ENCODE measurements at places on chromosomes 2 and 18. TPM values are rescaled to one million over a fixed set of nuclear protein-coding genes. Genes with fewer than 3 reads are reported as not detected.

Gene TMEM169
- 2.6 TPM for total RNA-seq

Gene CCDC74B
- 1.1 TPM for total RNA-seq

Gene SERPINB4
- not detected for total RNA-seq

- no peaks in the 10 kb centered on the region for H3K4me1 ChIP-seq
- H3K27me3 ChIP-seq: no peaks in the 10 kb centered on the region
- no peak overlapping the region for H3K27ac ChIP-seq
- H3K4me3 ChIP-seq: no peak overlapping the region
These were observed 281.3 kb downstream of the DYSF start for GRCh38 chr2:71734620-71735019.

GRCh38 chr2:158357699-158358098 lies 98.9 kb downstream of the CCDC148 start:
- H3K36me3 ChIP-seq: no peaks in the 10 kb centered on the region
- no peak for DNase-seq
- no peak overlapping the region for H3K27ac ChIP-seq
- H3K4me1 ChIP-seq: no peaks in the 10 kb centered on the region
- no peak overlapping the region for H3K4me3 ChIP-seq
- H3K27me3 ChIP-seq: peaks cover 5% of the 10 kb centered on the region

DNA sequence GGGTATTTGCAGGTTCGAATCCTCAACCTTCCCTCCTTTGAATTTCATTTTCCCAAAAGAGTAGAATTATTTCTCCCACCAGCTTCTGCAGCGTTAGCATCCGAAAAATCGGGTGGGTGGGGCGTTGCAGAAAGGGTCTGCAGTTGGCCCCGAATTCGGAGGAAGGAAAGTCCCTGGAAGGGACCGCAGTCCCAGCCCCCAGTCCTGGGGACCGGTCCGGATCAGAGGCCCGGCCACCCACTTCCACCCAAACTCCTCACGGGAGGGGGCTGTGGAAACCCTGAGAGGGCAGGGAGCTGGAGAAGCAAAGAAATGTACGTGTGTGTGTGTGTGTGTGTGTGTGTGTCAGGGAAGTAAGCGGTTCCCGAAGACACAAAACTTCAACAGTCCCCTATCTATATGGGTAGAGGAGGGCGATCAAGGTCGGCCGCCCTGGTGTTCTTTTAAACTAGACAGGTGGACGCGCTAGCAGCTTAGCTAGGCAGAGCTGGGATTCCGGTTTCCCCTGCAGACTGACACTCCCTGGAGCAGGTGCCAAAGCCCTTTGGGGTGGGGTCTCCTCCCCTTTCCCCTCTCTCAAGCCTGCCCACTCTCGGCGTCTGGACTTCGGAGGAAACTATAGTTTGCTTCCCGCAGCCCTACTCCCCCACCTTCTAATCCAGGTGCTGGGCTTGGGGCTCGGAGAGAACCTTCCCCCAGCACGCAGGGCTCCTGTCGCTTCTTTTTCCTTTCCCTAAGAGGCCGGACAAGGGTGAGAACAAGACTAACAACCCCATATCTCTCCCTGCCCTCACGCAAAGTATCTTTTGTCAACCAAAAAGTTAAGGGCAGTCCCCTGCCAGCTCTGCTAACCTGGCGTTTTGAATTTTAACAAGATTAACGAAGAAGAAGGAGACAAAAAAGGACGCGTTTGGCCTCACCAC lies 4.8 kb upstream of the ONECUT2 start:
- H3K27me3 ChIP-seq: peaks cover 73% of the 10 kb centered on the region
- peaks cover 4% of the 10 kb centered on the region for H3K36me3 ChIP-seq
- no peak for DNase-seq
- peaks cover 7% of the 10 kb centered on the region for H3K4me1 ChIP-seq
- no peak overlapping the region for H3K4me3 ChIP-seq

GRCh38 chr2:1249897-1250687 lies 163.2 kb upstream of the TPO start:
- H3K36me3 ChIP-seq: no peaks in the 10 kb centered on the region
- peaks cover 2% of the 10 kb centered on the region for H3K27me3 ChIP-seq
- H3K27ac ChIP-seq: no peak overlapping the region
- peaks cover 3% of the 10 kb centered on the region for H3K4me1 ChIP-seq

Gene AGXT
- total RNA-seq: not detected

DNA sequence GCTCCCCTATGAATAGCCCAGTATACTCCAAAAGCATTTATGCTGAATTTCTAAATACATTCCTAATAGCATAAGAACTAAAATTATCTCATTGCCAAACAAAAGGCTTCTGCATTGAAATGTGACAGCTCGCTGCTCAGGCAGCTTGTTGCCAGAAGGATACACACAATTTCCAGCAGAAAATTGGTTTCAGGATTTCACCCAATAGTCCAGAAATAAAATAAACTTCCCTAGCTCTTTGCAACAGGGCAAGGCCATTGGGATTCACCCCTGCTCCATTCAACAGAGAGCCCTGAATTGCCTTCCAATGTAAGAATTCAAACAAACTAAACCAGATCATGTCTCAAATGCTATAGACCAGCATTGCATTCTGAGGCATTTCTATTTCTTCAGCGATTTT lies 70.7 kb downstream of the RBM43 start:
- H3K4me1 ChIP-seq: peaks cover 4% of the 10 kb centered on the region
- H3K27ac ChIP-seq: no peak overlapping the region
- no peaks in the 10 kb centered on the region for H3K36me3 ChIP-seq

Gene FOXD4L1
- total RNA-seq: 0.15 TPM

DNA sequence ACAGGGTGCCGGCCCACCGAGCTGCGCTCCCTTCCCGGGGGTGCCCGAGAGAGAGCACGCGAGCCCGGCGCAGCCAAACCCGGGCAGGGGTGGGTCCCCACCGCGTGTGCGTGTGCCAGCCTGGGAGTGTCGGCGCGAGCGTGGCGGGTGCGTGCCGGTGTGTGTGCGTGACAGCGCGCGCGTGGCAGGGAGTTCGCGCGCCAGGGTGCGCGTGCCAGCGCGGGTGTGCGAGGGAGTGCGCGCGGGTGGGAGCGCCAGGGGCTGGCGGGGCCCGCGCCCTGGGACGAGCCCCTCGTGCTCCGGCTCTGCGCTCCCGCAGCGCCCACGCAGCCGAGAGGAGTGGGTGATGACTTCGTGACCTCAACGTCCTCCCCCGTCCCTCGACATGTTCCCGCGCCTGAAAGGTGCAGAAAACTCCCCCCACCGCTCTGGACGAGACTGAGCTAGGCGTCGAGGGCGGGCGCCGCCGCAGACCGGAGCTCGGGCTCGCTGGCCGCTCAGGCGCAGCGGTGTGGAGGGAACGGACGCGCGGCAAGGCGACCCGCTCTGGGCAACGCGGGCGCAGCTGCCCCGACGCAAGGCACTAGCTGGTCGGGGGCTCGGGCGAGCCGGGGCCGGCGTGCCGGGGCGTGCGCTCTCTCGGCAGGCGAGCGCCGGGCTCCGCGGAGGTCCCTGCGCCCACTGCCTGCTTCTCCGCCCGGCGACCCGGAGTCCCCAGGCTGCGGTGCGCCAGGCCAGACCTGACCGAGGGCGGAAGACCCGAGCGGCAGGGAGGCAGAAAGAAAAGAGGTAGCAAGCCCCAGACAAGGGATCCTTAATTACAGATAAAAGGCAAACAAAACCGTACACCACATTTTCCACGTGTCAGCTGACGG lies 582.8 kb downstream of the ZEB2 start:
- no peak overlapping the region for H3K27ac ChIP-seq
- peak overlapping the region; percentile 31 for H3K4me3 ChIP-seq
- peaks cover 5% of the 10 kb centered on the region for H3K4me1 ChIP-seq
- DNase-seq: no peak
- no peaks in the 10 kb centered on the region for H3K36me3 ChIP-seq
- H3K27me3 ChIP-seq: peaks cover 63% of the 10 kb centered on the region

GRCh38 chr2:146123714-146124113 lies 1603.8 kb upstream of the ZEB2 start:
- no peaks in the 10 kb centered on the region for H3K4me1 ChIP-seq
- H3K27ac ChIP-seq: no peak overlapping the region
- DNase-seq: no peak
- no peaks in the 10 kb centered on the region for H3K36me3 ChIP-seq
- no peaks in the 10 kb centered on the region for H3K27me3 ChIP-seq

- H3K4me3 ChIP-seq: no peak overlapping the region
- H3K4me1 ChIP-seq: peaks cover 4% of the 10 kb centered on the region
- DNase-seq: no peak
- no peaks in the 10 kb centered on the region for H3K36me3 ChIP-seq
These were observed 37.9 kb downstream of the MAP3K19 start for GRCh38 chr2:135009339-135009738.

DNA sequence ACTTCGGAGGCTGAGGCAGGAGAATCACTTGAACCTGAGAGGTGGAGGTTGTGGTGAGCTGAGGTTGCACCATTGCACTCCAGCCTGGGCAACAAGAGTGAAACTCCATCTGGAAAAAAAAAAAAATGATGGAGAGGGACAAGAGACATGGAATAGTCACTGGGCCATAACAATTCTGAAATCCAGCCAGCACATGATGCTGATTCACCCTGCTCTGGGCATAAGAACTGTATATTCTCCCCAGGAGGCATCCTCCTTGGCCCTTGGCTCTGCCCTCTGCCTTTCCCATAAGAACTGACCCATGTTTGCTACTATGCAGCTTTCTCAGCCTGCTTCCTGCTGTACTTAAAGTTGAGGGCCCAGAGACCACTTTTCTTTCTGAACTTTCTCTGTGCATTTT lies 297.7 kb downstream of the GBX2 start:
- H3K4me3 ChIP-seq: no peak overlapping the region
- no peak for DNase-seq
- no peaks in the 10 kb centered on the region for H3K4me1 ChIP-seq

Gene EMILIN1
- total RNA-seq: 0.56 TPM

DNA sequence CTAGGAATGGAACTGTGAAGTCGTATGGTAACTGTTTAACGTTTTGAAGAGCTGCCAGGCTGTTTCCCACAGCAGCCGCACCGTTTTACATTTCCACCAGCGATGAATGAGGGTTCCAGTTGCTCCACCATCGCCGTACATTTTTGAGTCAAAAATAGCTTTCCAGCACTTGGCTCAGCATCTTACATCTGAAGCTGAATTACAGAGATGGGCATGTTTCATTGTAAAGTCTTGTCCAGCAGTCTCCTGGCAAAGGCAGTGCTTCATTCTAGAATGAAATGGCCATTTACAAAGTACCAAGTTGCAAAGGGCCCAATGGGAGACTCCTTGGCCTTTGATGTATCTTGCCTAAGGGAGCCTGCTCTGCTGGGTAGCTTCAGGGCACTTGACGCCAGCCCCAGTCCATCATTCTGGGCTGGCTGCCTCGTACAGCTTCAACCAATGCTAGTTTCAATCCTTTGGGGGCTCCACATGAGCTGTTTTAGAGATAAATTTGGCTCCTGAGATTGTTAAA lies 45.1 kb downstream of the ATIC start:
- no peaks in the 10 kb centered on the region for H3K27me3 ChIP-seq
- H3K36me3 ChIP-seq: peaks cover 15% of the 10 kb centered on the region
- no peak overlapping the region for H3K27ac ChIP-seq

Gene TRAF3IP1
- total RNA-seq: 9.2 TPM

DNA sequence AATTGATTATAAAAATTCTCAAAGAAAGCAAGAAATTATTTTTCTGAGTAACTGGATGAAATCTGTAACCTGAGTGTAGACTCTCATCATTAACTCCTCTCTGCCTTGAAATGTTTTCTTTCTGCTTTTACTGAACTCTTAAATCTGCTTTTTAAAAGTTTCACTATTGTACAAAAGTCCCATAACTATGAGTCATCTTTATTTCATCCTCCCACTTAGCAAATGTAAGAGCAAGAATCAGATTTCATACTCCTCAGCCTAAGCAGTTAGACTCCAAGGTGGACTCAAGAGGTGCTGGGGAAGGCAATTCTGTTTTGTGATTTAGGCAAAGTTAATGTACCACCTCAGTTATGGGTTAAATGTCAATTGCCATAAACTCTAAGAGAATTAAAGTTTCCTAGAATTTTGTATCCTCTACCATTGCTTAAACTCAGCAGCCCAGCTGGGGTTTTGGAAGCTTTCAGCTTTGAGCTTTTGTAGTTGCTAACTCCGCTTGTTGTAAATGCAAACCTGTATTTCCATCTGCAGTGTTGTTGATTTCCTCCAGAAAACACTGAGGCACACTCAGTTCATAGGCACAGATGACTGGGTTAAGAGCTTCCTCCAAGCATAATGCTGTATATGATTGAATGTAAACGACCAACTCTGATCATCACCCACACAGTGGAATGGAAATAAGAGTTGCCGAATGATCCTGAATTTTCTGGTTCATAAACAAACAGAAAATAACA lies 268.8 kb downstream of the ARHGAP15 start:
- peaks cover 15% of the 10 kb centered on the region for H3K4me1 ChIP-seq
- DNase-seq: no peak
- no peak overlapping the region for H3K4me3 ChIP-seq
- peaks cover 31% of the 10 kb centered on the region for H3K36me3 ChIP-seq
- no peaks in the 10 kb centered on the region for H3K27me3 ChIP-seq
- H3K27ac ChIP-seq: no peak overlapping the region

DNA sequence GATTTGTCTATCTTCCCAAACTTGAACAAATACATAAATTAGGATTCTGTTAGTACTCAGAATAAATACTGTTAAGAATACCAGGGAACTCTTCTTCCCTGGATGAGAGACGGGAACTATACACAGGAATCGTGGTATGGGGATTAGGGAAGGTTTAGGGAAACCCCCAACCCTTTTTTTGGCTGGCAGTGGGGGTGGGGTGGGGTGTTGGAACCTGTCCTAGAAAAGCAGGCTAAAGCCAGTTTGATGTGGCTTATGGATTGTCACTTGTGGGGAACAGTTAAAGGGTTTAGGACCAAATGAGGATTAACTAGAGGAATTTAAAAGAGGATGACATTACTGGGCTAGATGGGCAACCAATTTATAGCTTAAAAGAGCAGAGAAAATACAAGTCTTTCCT lies 1.8 kb downstream of the SLC4A10 start:
- H3K4me1 ChIP-seq: no peaks in the 10 kb centered on the region
- no peaks in the 10 kb centered on the region for H3K36me3 ChIP-seq
- peaks cover 50% of the 10 kb centered on the region for H3K27me3 ChIP-seq
- no peak overlapping the region for H3K27ac ChIP-seq

- H3K27ac ChIP-seq: no peak overlapping the region
- no peaks in the 10 kb centered on the region for H3K36me3 ChIP-seq
- DNase-seq: no peak
- no peaks in the 10 kb centered on the region for H3K4me1 ChIP-seq
These were observed 20.3 kb downstream of the ALK start for GRCh38 chr2:29900971-29901633.

Gene BOLL
- total RNA-seq: not detected

DNA sequence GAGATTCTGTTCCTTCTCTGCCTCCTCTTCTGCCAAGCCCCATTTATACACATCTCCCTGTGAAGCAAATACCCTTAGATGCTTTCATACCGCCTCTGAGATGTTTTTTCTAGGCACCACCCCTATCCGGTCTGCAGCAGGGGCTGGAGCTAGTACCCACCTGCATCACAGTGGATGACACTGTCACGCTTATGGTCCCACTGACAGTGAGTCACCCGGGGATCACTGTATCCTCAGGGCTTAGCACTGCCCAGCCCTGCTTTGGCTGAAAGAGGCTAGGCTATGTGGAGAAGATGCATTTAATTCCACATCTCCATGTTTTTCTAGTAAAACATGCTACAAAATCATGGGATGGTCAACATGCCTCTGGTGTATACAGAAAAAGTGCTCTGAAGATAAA lies 9.9 kb downstream of the FABP1 start:
- no peaks in the 10 kb centered on the region for H3K4me1 ChIP-seq
- H3K4me3 ChIP-seq: no peak overlapping the region
- H3K27ac ChIP-seq: no peak overlapping the region
- H3K36me3 ChIP-seq: no peaks in the 10 kb centered on the region
- DNase-seq: no peak
- H3K27me3 ChIP-seq: peaks cover 2% of the 10 kb centered on the region

Measured in activated CD4-positive, alpha-beta T cell treated with anti-CD3 and anti-CD28 coated beads, Interleukin-2, amount 10 ng/mL, durations not matched to agents 7 days and 5 days (primary cell).